ENCODE measurements at places on chromosomes 4 and X. TPM values are rescaled to one million over a fixed set of nuclear protein-coding genes. Genes with fewer than 3 reads are reported as not detected.
A peak's percentile ranks its signal among the peaks of the same experiment; 100 is the strongest.

GRCh38 chr4:99847362-99847976 is 30.8 kb downstream of the DAPP1 start:
- H3K27ac ChIP-seq: no peak overlapping the region
- no peaks in the 10 kb centered on the region for H3K36me3 ChIP-seq
- no peaks in the 10 kb centered on the region for H3K4me1 ChIP-seq
- H3K4me3 ChIP-seq: no peak overlapping the region
- no peak for DNase-seq

- no peaks in the 10 kb centered on the region for H3K27me3 ChIP-seq
- H3K36me3 ChIP-seq: no peaks in the 10 kb centered on the region
- no peak for DNase-seq
- H3K4me1 ChIP-seq: no peaks in the 10 kb centered on the region
- no peak overlapping the region for H3K27ac ChIP-seq
Observed at GRCh38 chr4:61036071-61036684, 163.9 kb upstream of the ADGRL3 start.

- no peak overlapping the region for H3K4me3 ChIP-seq
- H3K36me3 ChIP-seq: no peaks in the 10 kb centered on the region
- H3K27ac ChIP-seq: no peak overlapping the region
- H3K4me1 ChIP-seq: no peaks in the 10 kb centered on the region
- DNase-seq: no peak
- H3K27me3 ChIP-seq: no peaks in the 10 kb centered on the region
Observed at GRCh38 chr4:24236532-24236931, 346.7 kb upstream of the PPARGC1A start.

- H3K27ac ChIP-seq: no peak overlapping the region
- no peak overlapping the region for H3K4me3 ChIP-seq
- DNase-seq: no peak
- no peaks in the 10 kb centered on the region for H3K36me3 ChIP-seq
- H3K27me3 ChIP-seq: no peaks in the 10 kb centered on the region
Observed at GRCh38 chr4:135120195-135120594, 918.6 kb upstream of the PABPC4L start.

- no peak for DNase-seq
- no peaks in the 10 kb centered on the region for H3K4me1 ChIP-seq
- no peak overlapping the region for H3K4me3 ChIP-seq
- no peak overlapping the region for H3K27ac ChIP-seq
- H3K36me3 ChIP-seq: no peaks in the 10 kb centered on the region
Observed at GRCh38 chr4:113996599-113997177, 17.2 kb upstream of the ARSJ start.

GRCh38 chr4:108762559-108763225 is at the start of gene ETNPPL:
Gene ETNPPL (minus strand): TSS chr4:108763053. CDS start chr4:108762898, 155 bp downstream.
- peak; percentile 72 for DNase-seq
- H3K4me3 ChIP-seq: peak within 1 kb of the TSS; percentile 71
- no peak within 1 kb of the TSS for H3K27ac ChIP-seq
- H3K36me3 ChIP-seq: no peaks in the 10 kb centered on the region
- no peaks in the 10 kb centered on the region for H3K4me1 ChIP-seq

DNA sequence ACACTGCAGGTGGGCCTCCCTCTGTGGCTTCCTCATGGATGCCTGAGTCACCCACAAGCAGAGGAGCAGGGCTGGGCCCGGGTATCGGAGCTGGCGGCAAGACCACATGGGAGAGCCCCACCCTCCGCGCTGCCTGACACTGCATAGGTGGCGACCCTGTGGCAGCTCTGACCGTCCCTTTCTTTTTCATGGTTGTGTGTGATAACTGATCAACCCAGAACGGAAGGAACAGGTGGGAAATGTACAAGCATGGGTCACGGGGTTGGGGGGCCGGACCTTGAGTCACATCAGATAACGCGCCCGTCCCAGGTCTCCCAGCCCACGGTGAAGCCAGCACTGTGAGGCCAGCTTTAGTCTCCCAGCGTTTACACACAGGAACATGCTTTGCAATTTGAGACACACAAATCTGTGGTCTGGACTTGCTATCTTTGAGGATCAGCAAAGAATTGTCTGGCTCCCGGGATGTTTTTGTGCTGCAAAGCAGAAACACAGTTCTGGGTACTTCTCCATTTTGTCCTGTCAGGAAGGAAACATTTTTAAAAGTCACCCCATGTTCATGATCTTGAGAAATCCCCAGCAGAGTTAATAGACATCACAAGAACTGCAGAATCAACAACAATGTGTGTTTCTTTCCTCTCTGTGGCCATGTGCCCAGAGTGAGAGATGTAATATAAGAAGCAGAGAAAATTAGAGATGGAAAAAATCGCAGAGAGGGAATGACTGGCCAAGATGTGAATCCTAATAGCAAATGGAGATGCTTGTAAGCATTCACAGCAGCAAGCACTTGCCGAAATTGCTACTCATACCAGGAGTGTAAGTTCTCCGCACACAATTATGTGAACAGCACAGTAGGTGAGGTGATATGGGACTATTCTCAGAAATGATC is 70.1 kb upstream of the CBR4 start:
- H3K27ac ChIP-seq: no peak overlapping the region
- DNase-seq: peak; percentile 73
- H3K36me3 ChIP-seq: no peaks in the 10 kb centered on the region
- no peaks in the 10 kb centered on the region for H3K27me3 ChIP-seq
- peaks cover 8% of the 10 kb centered on the region for H3K4me1 ChIP-seq
- H3K4me3 ChIP-seq: no peak overlapping the region

DNA sequence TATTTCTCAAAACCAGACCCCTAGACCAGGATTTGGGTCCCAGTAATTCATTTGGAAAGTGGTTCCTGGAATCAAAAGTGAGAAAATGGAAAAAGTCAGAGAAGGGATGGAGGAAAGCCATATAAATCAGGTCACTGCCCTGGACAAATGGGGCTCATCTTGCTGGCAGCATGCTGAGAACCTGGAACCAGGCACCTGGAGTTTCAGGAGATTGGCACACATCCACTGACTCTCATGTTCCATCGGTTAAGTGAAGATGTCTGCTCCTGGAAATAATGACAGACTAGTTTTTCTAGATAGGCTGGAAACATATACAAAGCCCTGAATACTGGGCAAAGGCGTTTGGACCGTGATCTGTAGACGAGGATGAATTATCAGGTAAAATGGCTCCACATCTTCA is 163.6 kb upstream of the HS3ST1 start:
- H3K27me3 ChIP-seq: no peaks in the 10 kb centered on the region
- H3K4me3 ChIP-seq: no peak overlapping the region
- DNase-seq: no peak
- no peaks in the 10 kb centered on the region for H3K36me3 ChIP-seq
- no peaks in the 10 kb centered on the region for H3K4me1 ChIP-seq

- H3K36me3 ChIP-seq: no peaks in the 10 kb centered on the region
- DNase-seq: peak; percentile 13
- H3K27me3 ChIP-seq: no peaks in the 10 kb centered on the region
- no peak overlapping the region for H3K27ac ChIP-seq
- no peaks in the 10 kb centered on the region for H3K4me1 ChIP-seq
Observed at GRCh38 chrX:121260596-121261240, 213.3 kb downstream of the GLUD2 start.

- H3K4me1 ChIP-seq: no peaks in the 10 kb centered on the region
- no peak for DNase-seq
- no peak overlapping the region for H3K4me3 ChIP-seq
Observed at GRCh38 chr4:150379454-150379853, 202.5 kb upstream of the MAB21L2 start.

- H3K4me1 ChIP-seq: no peaks in the 10 kb centered on the region
- no peaks in the 10 kb centered on the region for H3K36me3 ChIP-seq
Observed at GRCh38 chr4:102091656-102092055, 253.6 kb downstream of the SLC39A8 start.

DNA sequence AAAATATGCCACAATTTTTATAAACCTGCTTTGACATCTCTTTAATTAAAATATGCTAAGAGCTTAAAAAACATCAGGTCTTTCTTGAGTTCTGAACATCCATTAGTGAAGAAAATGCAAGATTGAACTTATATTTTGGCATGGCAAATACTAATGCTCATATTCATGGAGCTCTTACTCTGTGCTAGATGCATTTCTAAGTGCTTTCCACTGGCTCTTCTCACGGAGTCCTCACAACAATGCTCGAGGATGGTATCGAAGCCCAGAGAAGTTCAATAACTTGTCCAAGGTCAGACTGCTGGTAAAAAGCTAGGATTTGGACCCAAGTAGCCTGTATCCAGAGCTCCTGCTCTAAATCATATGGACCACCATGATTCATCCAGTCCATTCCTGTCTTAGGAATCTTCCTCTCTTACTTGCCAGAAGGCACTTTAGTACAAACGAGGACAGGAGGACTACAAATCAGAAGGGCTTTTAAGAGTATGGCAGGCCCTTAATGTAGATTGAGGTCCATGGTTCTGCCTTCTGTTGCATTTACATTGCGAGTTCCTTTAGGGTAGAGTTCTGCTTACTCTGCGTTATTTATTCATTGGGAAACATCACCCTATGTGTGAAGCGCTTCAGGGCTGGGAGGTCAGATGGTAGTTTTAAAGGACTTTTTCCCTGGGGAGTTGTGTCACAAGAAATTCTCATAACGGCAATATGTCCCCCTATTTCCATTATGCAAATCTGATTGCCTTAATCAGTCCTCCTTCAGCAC is 199.2 kb downstream of the RASL11B start:
- no peaks in the 10 kb centered on the region for H3K4me1 ChIP-seq
- no peak overlapping the region for H3K27ac ChIP-seq
- no peaks in the 10 kb centered on the region for H3K36me3 ChIP-seq
- no peak for DNase-seq
- H3K4me3 ChIP-seq: no peak overlapping the region

DNA sequence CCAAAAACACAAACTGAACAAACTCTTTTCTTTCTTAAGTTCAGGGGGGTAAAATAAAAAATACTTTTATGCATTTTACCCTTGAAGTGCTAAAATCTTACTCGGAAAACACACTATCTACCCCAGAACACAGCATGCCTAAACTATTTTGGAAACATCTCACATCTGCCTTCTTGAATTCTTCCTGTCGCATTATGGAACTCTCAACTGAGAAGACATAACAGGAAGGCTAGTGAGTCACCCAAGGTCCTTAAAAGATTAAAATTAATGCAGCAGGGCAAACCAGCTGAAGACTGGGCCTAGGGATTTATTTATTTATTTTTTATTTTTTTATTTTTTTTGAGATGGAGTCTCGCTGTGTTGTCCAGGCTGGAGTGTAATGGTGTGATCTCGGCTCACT is 208.2 kb downstream of the APBB2 start:
- no peak for DNase-seq
- H3K4me1 ChIP-seq: no peaks in the 10 kb centered on the region
- no peak overlapping the region for H3K27ac ChIP-seq
- H3K36me3 ChIP-seq: no peaks in the 10 kb centered on the region
- no peak overlapping the region for H3K4me3 ChIP-seq

DNA sequence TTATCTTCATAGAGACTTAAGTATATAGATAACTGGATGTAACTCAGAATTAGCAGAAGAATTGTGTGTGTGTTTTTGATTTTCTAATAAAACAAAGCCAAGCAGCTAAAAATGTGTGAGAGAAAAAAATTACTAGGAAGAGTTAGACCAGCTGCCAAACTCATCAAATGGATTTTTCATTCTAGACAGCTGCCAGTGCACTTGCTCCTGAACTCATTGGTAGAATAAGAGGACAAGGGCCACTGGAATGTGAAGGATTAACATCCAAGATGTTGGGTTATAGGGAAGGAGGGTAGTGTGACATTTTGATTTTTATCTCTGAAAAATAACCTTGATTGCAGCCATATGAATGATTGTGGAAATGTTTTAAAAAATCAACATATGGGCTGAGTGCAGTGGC is 49.7 kb downstream of the EGF start:
- peaks cover 6% of the 10 kb centered on the region for H3K36me3 ChIP-seq
- no peak overlapping the region for H3K4me3 ChIP-seq
- H3K4me1 ChIP-seq: no peaks in the 10 kb centered on the region
- no peak overlapping the region for H3K27ac ChIP-seq
- no peaks in the 10 kb centered on the region for H3K27me3 ChIP-seq

- H3K27me3 ChIP-seq: peaks cover 18% of the 10 kb centered on the region
- no peak overlapping the region for H3K27ac ChIP-seq
- peaks cover 4% of the 10 kb centered on the region for H3K4me1 ChIP-seq
Observed at GRCh38 chrX:53440621-53441517, 6.7 kb upstream of the HSD17B10 start.

GRCh38 chr4:185016946-185017758 is 1.1 kb upstream of the HELT start:
- no peak overlapping the region for H3K4me3 ChIP-seq
- DNase-seq: no peak
- no peak overlapping the region for H3K27ac ChIP-seq
- H3K27me3 ChIP-seq: peaks cover 39% of the 10 kb centered on the region

GRCh38 chr4:94407846-94408245 is 43.9 kb upstream of the PDLIM5 start:
- H3K27ac ChIP-seq: no peak overlapping the region
- H3K4me1 ChIP-seq: peaks cover 2% of the 10 kb centered on the region
- no peak for DNase-seq
- H3K4me3 ChIP-seq: no peak overlapping the region

ZCCHC12 gene
- polyA plus RNA-seq: not detected

PRAF2 gene
- polyA plus RNA-seq: 47.9 TPM

HMGN5 gene
- 34.4 TPM for polyA plus RNA-seq

OPRPN gene
- polyA plus RNA-seq: not detected

TLR3 gene
- 5.1 TPM for polyA plus RNA-seq

SYAP1 gene
- polyA plus RNA-seq: 16.6 TPM
